ENCODE measurements at places on chromosomes 5 and 9.
A peak's percentile ranks its signal among the peaks of the same experiment; 100 is the strongest.

DNA sequence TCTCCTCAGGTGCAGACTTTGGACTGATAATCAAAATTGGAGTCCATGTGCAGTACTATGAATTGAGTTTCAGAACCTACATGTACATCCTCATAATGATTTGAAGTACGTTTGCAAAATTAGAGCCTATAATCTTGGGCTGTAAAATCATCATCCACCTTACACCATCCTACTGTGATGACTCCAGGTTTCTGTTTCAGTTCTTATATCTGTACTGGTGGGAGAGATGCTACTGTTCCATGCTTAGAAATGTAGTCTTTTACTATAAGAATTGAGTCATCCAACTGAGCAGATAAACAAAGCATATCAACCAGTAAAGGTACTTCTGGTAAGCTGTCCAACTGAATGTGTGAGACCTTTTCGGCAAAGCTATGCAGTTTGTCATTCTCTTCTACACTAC lies 586.3 kb upstream of the FAM174A start:
- DNase-seq, result no peak

DNA sequence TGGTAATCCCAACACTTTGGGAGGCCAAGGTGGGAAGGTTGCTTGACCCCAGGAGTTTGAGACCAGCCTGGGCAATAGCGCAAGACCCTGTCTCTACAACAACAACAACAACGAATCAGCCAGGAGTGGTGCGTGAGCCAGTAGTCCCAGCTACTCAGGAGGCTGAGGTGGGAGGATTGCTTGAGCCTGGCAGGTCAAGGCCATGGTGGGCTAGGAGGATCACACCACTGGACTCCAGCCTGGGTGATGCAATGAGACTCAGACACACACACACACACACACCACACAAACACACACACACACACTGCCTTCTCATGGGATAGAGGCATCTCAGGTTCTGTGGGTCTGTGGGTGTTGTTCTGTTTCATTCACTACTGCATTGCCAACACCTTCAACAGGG lies 115.0 kb downstream of the DCP2 start:
- DNase-seq, result no peak

GRCh38 chr5:15806613-15807012 lies 306.6 kb downstream of the FBXL7 start:
- DNase-seq, result no peak

- DNase-seq, result no peak
Measured at GRCh38 chr5:118924006-118924389, 64.3 kb downstream of the DTWD2 start.

GRCh38 chr5:139410121-139410992 lies 6.5 kb upstream of the SPATA24 start:
- no peak for DNase-seq

- no peak for DNase-seq
Measured at GRCh38 chr5:159883522-159883950, 32.7 kb upstream of the ADRA1B start.

- DNase-seq, result no peak
Measured at GRCh38 chr9:91477106-91477505, 53.5 kb upstream of the NFIL3 start.

DNA sequence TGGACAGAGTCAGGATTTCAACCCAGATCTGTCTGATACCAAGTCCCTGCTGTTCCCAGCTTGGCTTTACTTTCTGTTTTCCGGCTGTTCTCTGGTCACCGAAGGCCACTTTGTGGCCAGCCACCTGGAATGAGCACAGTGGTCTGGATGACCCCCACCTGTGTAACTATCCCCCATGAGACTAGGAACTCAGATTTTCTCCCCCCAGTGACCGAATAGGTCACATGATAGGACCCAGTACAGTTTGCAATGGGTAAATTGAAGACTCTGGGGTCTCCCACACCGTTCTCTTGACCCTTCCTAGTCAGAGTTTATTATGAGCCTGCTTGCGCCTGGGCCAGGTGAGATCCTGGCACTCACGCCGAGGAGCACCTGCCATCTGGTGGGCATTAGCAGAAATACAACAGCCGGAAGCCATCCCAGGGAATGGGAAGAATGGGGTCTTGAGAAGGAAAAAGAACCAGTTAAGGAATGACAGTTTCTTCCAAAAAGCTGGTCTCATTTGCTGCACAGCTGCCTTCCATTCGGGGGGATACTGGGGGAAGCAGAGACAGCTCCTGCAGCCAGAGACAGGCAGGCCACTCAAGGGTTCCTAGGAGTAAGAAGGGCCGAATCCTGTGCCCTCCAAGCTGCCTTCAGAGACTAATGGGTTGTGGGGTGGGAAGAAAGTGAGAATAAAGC lies 7.1 kb downstream of the PHYHD1 start:
- DNase-seq, result peak; percentile 41

- DNase-seq, result no peak
Measured at GRCh38 chr9:38687389-38687842, 32.5 kb downstream of the FAM240B start.

GRCh38 chr9:134051319-134051718 lies 16.5 kb downstream of the BRD3 start:
- DNase-seq, result no peak

DNA sequence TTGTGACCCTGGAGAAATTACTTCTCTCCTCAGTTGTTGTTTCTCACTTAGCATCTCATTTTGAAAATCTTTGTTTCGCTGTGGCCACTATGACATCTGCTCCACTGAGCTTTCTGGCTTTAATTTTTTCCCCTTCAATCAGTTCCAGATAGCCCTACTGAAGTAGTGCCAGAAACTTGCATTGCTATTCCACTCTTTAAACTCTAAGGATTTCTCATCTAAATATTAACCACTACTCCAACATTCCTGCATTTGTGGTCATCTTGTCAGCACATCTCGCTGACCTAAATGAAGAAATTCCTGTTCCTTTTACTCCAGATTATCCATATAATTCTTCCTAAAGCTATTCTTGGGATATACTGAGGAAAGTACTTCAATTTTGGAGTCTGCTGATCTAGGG lies 15.3 kb upstream of the NOL6 start:
- no peak for DNase-seq

GRCh38 chr5:131627207-131627865 lies 7.7 kb downstream of the RAPGEF6 start:
- DNase-seq, result no peak

GRCh38 chr5:178895615-178896571 lies at the start of gene ZFP2:
Gene ZFP2, plus strand, starts transcription at chr5:178895913. Its CDS starts 35,401 bp downstream, at chr5:178931314.
- no peak for DNase-seq

- no peak for DNase-seq
Measured at GRCh38 chr9:114000671-114001409, 77.3 kb downstream of the AMBP start.

Data from activated CD4-positive, alpha-beta T cell treated with anti-CD3 and anti-CD28 coated beads, Interleukin-2, amount 50 U/mL, for 4 hours (primary cell).